ENCODE measurements at places on chromosomes 6 and 20.

- DNase-seq = peak; percentile 61
Observed at GRCh38 chr6:101163611-101164010, 229.9 kb upstream of the GRIK2 start.

DNA sequence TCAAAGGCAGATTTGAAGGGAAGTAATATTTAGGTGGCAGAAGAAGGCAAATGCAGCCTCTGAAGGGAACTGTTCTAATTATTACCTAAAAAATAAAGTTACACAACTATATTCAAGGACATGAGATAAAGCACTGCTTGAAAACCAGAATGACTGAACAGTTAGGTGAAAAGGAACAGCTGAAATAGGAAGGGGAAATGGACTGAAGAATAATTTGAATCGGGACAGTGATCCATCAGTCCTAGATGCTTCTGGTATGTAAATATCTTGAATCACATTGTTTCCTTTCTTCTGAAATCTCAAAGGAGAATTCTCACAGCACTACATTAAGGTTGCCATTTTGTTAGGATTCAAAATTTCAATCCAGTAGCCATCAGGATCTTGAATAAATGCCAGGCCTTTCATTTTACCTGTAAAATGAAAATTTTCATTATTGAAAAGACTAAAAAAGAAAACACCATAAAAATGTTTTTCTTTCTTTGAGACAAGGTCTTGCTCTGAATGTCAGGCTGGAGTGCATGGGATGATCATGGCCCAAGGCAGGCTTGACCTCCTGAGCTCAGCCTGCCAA is 25.9 kb downstream of the GLO1 start:
- no peak for DNase-seq

DNA sequence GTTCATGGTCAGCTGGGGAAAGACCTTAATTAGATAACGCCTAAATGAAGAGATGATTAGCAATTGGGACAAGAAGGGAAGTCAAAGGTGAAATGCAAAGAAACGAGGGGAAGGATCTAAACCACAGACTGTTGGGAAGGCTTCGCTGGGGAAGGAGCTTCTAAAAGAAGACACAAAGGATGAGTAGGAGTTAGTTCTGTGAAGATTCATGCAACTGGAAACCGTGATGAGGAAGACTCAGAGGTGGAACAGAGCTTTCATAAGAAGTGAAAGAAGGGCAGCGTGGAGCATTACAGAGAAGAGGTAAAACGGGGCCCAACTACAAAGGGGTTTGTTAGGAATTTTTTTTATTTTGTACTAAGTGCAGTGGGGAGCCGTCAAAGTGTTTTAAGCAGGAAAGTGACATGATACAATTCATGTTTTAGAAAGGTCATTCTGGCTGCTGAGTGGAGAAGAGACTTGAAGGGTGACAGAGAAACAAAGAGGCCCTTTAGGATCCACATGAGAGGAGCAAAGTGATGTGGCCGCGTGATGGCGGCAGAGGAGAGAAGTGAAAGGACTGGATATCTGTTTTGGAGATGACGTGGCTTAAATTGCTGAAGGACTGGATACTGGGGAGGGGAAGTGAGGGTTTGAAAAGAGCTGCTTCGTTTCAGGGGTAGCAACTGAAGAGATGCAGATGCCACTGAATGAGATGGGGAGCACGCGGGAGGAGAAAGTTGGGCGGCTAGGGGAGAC is 33.6 kb downstream of the TTI1 start:
- DNase-seq = no peak

GRCh38 chr6:84458271-84458670 is 230.8 kb upstream of the CEP162 start:
- DNase-seq = no peak

- DNase-seq = no peak
Observed at GRCh38 chr6:116463301-116463700, 2.1 kb downstream of the CALHM6 start.

Measured in NCI-H345 (cell line).